ENCODE measurements at places on chromosomes 1 and 21. TPM values are rescaled to one million over a fixed set of nuclear protein-coding genes. Genes with fewer than 3 reads are reported as not detected.
A peak's percentile ranks its signal among the peaks of the same experiment; 100 is the strongest.

DNA sequence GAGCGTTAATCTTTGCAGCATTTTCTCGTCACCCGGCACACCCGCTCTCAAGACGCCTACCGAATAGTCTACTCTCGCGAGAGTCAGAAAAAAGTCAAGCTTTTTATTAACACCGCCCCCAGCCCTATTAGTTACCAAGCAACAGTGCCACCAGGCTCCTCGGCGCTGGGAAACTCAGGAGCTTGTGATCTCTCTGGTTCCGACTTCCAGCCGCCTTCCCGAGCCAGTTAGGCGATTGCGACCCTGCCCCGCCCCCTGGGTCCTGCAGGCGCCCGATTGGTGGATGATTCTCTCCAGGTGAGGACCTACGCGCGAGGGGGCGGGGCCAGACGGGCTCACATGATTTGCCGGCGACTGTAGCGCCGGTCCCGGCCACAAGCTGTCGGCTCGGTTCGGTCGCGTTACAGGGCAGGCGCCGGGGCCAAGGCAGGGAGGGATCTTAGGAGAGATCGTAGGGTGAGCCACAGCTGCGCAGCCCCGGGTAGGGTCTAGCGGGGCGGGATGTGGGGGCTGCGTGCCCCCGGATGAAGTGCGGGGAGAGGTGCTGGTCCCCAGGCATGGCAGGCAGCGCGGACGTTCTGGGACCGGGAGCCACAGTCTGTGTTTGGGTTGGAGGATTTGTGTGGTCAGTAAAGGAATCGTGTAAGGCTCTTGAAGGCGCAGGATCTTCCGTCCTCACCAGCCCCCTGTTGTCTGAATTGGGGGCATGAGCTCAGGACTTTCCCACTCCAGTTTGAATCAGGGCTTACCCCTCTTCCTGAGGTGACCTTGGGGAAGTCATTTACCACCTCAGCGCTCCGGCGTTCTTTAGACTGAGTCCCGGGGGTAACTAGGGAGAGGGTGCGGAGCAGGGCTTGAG lies at the start of gene PFKFB2:
Gene PFKFB2, plus strand, starts transcription at position 365 of the 859 bp plus-strand sequence. CDS start 1,443 bp downstream, outside the sequence.
- peak; percentile 99 for DNase-seq
- peak within 1 kb of the TSS; percentile 98 for H3K27ac ChIP-seq
- peaks cover 16% of the 10 kb centered on the region for H3K4me1 ChIP-seq
- H3K27me3 ChIP-seq, result peaks cover 6% of the 10 kb centered on the region
- peak within 1 kb of the TSS; percentile 97 for H3K4me3 ChIP-seq

DNA sequence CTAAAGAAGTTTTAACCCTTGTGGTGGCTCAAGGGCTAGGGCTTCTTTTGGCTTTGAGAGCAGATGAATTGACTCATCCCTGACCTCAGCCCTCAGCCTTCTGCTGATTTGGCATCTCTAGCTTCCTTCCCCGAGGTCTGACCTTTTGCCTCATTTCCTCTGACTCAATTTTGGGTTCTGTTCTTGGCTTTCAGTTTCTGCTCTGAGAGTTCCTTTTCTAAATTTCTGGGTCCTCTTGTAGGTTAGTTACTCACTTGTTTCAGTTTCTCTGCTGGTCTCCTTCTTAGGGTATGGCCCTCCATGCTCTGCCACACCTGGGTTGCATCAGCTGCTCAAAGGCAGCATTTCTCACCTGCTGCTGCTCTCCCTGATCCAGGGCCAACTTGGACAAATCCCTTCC lies 19.4 kb downstream of the PDE4B start:
- H3K4me3 ChIP-seq, result no peak overlapping the region
- DNase-seq, result no peak
- H3K27ac ChIP-seq, result no peak overlapping the region
- H3K27me3 ChIP-seq, result peaks cover 4% of the 10 kb centered on the region
- no peaks in the 10 kb centered on the region for H3K36me3 ChIP-seq
- H3K4me1 ChIP-seq, result peaks cover 2% of the 10 kb centered on the region

DNA sequence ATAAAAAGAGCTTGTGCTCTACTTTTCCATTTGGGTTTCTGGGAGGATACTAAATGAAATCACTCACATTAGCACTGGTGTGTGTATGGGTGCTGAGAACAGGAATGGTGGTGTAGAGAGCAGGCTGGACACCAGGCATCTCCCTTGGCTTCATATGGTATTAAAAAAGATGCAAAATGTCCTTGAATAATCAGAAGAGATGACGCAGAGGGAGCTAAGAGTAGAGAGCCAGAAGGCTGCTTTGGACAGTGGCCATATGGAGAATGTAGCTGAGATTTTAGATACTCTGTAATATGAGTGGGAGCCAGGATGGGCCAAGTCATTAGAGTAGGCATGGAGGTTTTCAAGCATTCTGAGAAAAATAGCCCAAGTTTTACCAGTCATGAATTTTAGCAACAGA lies 112.3 kb upstream of the ZRANB2 start:
- no peaks in the 10 kb centered on the region for H3K27me3 ChIP-seq
- no peak overlapping the region for H3K27ac ChIP-seq
- no peaks in the 10 kb centered on the region for H3K4me1 ChIP-seq
- no peaks in the 10 kb centered on the region for H3K36me3 ChIP-seq
- no peak for DNase-seq

DNA sequence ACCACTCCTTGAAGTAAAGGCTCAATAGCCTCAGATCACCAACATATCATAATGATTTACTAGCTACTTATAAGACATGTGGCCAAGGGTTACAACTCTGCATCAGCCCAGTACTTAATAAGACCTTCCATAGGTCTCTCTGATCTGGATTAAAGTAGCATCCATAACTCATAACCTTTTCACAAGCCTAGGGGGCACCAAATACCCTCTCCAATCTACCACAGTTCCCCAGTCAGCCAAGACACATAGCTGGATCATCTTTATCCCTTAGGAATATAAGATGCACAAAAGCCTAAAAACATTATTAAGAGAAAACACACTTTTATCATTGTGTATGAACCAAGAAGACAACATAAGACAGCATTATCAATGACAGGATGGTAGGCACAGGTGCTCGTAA lies 22.1 kb downstream of the SSX2IP start:
- H3K4me3 ChIP-seq, result no peak overlapping the region
- H3K4me1 ChIP-seq, result peaks cover 9% of the 10 kb centered on the region
- H3K27ac ChIP-seq, result no peak overlapping the region
- H3K36me3 ChIP-seq, result peaks cover 2% of the 10 kb centered on the region
- H3K27me3 ChIP-seq, result no peaks in the 10 kb centered on the region

The TRAF3IP3 gene
- total RNA-seq, result not detected

DNA sequence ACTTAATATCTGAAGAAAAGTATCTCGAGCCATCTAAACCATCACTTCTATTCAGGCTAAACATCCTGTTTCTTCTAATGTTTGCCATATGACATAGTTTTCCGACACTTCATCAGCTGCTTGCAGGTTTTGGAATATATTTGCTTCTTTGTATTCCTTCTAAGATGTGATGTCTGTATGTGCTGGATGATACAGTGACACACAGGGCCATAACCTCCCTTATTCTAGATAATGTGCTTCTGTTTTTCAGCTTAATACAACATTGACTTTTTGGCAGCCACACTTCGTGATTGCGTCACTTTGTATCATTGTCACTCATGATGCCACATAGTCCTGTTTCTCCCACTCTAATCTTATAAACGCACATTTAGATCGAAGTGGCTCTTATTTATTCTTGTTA lies 156.3 kb downstream of the CRB1 start:
- H3K27ac ChIP-seq, result no peak overlapping the region
- DNase-seq, result no peak
- H3K27me3 ChIP-seq, result no peaks in the 10 kb centered on the region

- no peak overlapping the region for H3K27ac ChIP-seq
- no peak for DNase-seq
- no peak overlapping the region for H3K4me3 ChIP-seq
- H3K27me3 ChIP-seq, result no peaks in the 10 kb centered on the region
- peaks cover 1% of the 10 kb centered on the region for H3K36me3 ChIP-seq
Observed at GRCh38 chr1:205142102-205142469, 20.3 kb upstream of the RBBP5 start.

DNA sequence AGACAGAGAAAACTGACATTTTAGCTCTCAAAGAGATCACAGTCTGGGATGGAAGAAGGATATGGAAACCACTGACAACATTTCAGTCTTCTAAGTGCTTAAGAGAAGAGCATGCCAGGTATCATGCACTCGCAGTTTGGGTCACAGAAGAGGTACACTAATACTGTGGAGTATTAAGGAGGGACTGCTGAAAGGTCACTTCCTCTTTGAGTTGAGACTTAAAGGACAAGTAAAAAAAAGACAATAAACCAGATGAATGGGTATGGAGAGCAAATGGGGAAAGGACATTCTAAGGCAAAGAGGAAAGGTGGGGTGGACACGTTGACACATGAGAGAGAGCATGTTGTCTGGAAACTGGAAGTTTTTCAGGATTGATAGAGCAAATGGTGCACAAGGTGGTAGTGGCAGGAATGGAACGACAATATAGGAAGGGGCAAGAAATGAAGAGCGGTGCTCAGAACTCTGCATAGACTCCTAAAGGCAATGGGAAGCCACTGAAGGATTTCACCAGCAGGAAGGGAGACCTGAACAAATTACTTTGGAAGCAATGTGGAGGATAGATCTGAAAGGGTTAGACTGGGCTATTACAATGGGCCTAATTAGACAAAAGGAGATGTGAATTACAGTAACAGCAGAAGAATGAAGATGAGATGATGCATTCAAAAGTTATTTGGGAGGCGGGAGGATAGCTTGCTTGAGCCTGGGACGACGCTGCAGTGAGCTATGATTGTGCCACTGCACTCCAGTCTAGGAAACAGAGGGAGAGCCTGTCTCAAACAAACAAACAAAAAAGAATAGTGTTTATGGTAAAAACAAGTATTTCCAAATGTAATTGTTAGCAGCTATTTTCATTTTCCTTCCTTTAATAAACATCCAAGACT lies 11.1 kb downstream of the DIPK1A start:
- H3K27me3 ChIP-seq, result no peaks in the 10 kb centered on the region
- H3K4me3 ChIP-seq, result no peak overlapping the region
- DNase-seq, result no peak
- peaks cover 5% of the 10 kb centered on the region for H3K4me1 ChIP-seq

All from progenitor cell of endocrine pancreas (in vitro differentiated cells).